Colonic mucosa (tissue), 4 donors: ENCODE measurements at places on chromosomes 4 and X. TPM values are rescaled to one million over a fixed set of nuclear protein-coding genes. Genes with fewer than 3 reads are reported as not detected.

The HSFX1 gene
- total RNA-seq, result 2.0 TPM

The CENPE gene
- total RNA-seq, result 23.2 TPM

The KLB gene
- total RNA-seq, result 0.40 TPM

The GPC4 gene
- total RNA-seq, result 20.9 TPM

The MTCP1 gene
- total RNA-seq, result 15.3 TPM

The OTOP1 gene
- not detected for total RNA-seq

The GABRB1 gene
- not detected for total RNA-seq

The MTHFD2L gene
- total RNA-seq, result 9.5 TPM

The SH2D1A gene
- 0.48 TPM for total RNA-seq

GRCh38 chr4:89595125-89595789, 241.7 kb downstream of the SNCA start:
- H3K27ac ChIP-seq, result no peak overlapping the region
- H3K4me3 ChIP-seq, result no peak overlapping the region
- H3K36me3 ChIP-seq, result no peaks in the 10 kb centered on the region
- no peak for DNase-seq

GRCh38 chrX:94932278-94932965, 1258.4 kb downstream of the FAM133A start:
- H3K4me3 ChIP-seq, result no peak overlapping the region
- no peaks in the 10 kb centered on the region for H3K36me3 ChIP-seq
- DNase-seq, result no peak
- no peaks in the 10 kb centered on the region for H3K4me1 ChIP-seq
- H3K27me3 ChIP-seq, result no peaks in the 10 kb centered on the region

DNA sequence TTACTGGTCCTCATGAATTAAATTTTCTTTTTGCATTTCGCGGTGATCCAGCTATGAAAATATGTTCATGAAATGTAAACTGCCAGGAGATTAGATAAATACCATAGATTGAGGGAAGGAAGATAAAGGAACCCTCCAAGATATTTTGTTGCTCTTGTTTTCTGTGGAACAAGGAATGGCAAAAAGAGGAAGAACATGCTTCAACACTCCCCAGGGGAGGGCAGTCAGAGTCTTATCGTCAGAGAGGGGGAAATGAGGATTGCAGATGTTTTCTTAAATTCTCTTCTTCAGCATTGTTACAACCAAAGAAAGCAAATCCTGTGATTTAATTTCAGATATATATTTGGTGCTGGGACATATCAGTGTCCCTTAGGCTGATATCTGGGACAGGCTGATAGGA, 9.5 kb upstream of the SFRP2 start:
- H3K27me3 ChIP-seq, result no peaks in the 10 kb centered on the region
- H3K36me3 ChIP-seq, result no peaks in the 10 kb centered on the region
- DNase-seq, result no peak
- H3K4me3 ChIP-seq, result no peak overlapping the region
- H3K4me1 ChIP-seq, result no peaks in the 10 kb centered on the region
- no peak overlapping the region for H3K27ac ChIP-seq

GRCh38 chr4:144645631-144646522, at the start of gene HHIP:
Gene HHIP, plus strand, starts transcription at chr4:144646156. Its CDS starts 520 bp downstream, at chr4:144646676.
- no peak within 1 kb of the TSS for H3K27ac ChIP-seq
- H3K4me1 ChIP-seq, result no peaks in the 10 kb centered on the region
- peak; percentile 27 for DNase-seq
- H3K36me3 ChIP-seq, result no peaks in the 10 kb centered on the region

GRCh38 chr4:57122959-57123358, 12.8 kb upstream of the IGFBP7 start:
- no peak overlapping the region for H3K4me3 ChIP-seq
- no peaks in the 10 kb centered on the region for H3K27me3 ChIP-seq
- H3K4me1 ChIP-seq, result no peaks in the 10 kb centered on the region
- DNase-seq, result no peak
- H3K27ac ChIP-seq, result no peak overlapping the region

GRCh38 chr4:31974490-31975002, 1254.4 kb downstream of the PCDH7 start:
- H3K36me3 ChIP-seq, result no peaks in the 10 kb centered on the region
- no peak for DNase-seq
- H3K27me3 ChIP-seq, result no peaks in the 10 kb centered on the region
- no peak overlapping the region for H3K27ac ChIP-seq
- no peaks in the 10 kb centered on the region for H3K4me1 ChIP-seq

GRCh38 chrX:11419102-11419501, 125.9 kb downstream of the AMELX start:
- H3K4me3 ChIP-seq, result no peak overlapping the region
- H3K27me3 ChIP-seq, result no peaks in the 10 kb centered on the region
- no peak overlapping the region for H3K27ac ChIP-seq

DNA sequence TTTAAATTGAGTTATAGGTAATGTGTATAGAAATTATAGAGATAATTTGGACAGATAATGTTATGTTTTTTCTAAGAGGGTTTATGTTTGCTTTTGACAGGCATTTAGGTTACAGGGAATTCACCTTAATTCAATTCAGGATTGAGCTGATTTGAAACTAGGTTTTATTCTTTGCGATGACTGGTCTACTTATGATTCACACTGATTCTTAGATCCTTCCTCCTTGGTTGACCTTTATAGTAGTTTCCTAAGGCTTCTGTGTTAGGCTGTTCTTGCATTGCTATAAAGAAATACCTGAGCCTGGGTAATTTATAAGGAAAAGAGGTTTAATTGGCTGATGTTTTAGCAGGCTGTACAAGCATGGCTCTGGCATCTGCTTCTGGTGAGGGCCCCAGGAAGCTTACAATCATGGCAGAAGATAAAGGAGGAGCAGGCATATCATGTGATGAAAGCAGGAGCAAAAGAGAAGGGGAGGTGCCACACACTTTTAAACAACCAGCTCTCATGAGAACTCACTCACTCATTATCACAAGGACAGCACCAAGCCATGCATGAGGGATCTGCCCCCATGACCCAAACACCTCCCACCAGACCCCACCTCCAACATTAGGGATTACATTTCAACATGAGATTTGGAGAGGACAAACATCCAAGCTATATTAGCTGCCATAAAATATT, 155.0 kb upstream of the SFRP2 start:
- H3K4me3 ChIP-seq, result no peak overlapping the region
- H3K36me3 ChIP-seq, result no peaks in the 10 kb centered on the region
- no peak for DNase-seq
- H3K27me3 ChIP-seq, result no peaks in the 10 kb centered on the region

GRCh38 chrX:133468051-133468450, 52.8 kb upstream of the GPC4 start:
- H3K4me3 ChIP-seq, result no peak overlapping the region
- no peak overlapping the region for H3K27ac ChIP-seq
- DNase-seq, result no peak
- H3K4me1 ChIP-seq, result no peaks in the 10 kb centered on the region
- no peaks in the 10 kb centered on the region for H3K36me3 ChIP-seq
- no peaks in the 10 kb centered on the region for H3K27me3 ChIP-seq

DNA sequence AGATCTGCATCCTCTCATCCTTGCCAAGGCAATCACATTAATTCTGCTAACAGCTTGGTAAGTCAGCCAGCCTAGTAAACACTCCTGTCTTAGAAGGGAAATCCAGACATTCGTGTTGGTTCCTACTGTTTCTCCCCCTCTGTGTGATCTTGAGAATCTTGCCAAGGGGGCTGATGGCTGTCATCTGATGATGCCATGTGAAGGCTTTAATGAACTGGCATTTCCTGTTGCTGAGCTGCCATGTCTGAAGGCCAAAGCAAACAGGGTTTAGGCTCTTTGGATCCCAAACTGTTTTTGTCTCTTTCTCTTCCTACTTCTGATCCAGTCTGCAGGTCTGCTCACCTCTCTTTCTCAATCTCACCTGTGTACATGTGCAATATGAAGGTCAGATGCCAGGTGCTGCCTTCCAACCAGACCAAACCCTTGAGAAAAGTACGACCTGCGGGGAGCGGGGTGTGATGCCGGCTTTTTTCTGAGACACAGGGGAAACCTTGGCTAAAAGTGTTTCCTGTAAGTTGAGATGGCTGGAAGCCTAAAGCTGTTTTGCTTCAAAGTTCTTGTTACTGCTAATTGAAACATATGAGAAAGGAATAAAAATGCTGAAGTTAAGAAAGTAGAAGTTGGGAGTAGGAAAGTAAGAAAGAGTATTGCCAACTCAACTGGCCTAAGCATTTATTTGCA, 532.9 kb downstream of the ANKRD50 start:
- no peaks in the 10 kb centered on the region for H3K4me1 ChIP-seq
- no peak overlapping the region for H3K27ac ChIP-seq

- DNase-seq, result no peak
- H3K4me1 ChIP-seq, result no peaks in the 10 kb centered on the region
- H3K4me3 ChIP-seq, result no peak overlapping the region
- no peaks in the 10 kb centered on the region for H3K27me3 ChIP-seq
- no peaks in the 10 kb centered on the region for H3K36me3 ChIP-seq
These were observed 683.6 kb upstream of the TENM3 start for GRCh38 chr4:181559637-181560036.

GRCh38 chr4:154491341-154492271, at the start of gene DCHS2:
Gene DCHS2, minus strand, starts transcription at chr4:154491799. Its CDS starts 444 bp downstream, at chr4:154491355.
- H3K27me3 ChIP-seq, result peaks cover 32% of the 10 kb centered on the region
- no peaks in the 10 kb centered on the region for H3K4me1 ChIP-seq
- H3K36me3 ChIP-seq, result no peaks in the 10 kb centered on the region
- no peak within 1 kb of the TSS for H3K27ac ChIP-seq

DNA sequence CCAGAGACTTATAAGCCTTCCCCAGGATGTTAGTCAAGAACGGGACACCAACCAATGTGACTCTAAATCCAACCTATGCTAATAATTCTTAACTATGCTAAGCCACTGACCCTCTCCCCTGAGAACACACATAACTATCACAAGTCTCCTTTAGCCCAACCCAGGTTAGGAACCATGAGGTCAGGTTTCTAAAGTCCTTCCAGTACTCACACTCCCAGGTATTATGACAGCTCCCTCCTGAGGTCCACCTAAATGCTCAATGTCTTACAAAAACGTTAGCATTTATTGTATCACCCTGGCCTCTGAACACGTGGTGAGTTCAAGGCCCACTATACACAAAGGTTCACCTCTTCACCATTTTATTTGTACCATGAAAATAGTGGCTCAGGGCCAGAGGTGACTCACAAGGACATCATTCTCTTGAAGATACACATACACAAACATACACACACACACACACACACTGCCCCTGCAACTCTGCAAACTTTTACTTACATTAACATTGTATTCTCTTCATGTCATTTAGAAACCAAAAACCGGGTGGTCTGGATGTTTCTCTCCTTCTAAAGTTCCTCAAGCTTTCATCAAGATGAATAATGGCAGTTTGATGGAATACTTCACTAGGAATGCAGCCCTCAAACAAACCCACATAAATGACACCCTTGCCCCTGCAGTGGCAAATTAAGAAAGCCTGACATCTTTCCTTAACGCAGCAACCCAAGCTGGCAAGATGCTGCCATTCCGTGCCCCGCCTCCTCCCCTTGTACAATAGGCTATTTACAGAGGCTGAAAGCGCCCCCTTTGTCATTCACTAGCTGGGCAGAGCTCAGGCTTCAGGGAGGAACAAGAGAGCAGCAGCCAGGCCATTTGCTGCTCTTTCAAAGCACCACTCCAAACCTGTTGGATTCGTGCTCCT, 17.7 kb downstream of the ACSL1 start:
- no peak overlapping the region for H3K27ac ChIP-seq
- no peaks in the 10 kb centered on the region for H3K36me3 ChIP-seq
- no peaks in the 10 kb centered on the region for H3K27me3 ChIP-seq
- H3K4me1 ChIP-seq, result peaks cover 13% of the 10 kb centered on the region
- H3K4me3 ChIP-seq, result no peak overlapping the region

DNA sequence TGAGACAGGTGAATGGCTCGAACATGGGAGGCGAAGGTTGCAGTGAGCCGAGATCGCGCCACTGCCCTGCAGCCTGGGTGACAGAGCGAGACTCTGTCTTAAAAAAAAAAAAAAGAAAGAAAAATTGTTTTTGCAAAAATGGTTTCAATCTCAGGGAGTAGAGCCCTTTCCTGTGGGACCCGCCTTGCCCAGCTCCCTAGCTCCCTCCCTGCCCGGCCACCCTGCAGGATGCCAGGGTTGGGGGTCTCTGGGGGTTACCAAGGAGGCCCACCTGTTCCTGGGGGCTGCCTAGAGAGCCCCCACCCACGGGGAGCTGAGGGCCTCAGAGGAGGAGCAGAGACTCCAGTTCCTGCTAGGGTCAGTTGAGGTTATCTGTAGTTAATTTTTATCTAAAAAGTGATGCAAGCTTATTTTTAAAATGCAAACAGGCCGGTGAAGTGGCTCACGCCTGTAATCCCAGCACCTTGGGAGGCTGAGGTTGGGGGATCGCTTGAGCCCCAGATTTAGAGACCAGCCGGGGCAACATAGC, 18.7 kb upstream of the PLCXD1 start:
- no peak overlapping the region for H3K4me3 ChIP-seq
- no peaks in the 10 kb centered on the region for H3K4me1 ChIP-seq
- no peaks in the 10 kb centered on the region for H3K27me3 ChIP-seq
- no peak overlapping the region for H3K27ac ChIP-seq

DNA sequence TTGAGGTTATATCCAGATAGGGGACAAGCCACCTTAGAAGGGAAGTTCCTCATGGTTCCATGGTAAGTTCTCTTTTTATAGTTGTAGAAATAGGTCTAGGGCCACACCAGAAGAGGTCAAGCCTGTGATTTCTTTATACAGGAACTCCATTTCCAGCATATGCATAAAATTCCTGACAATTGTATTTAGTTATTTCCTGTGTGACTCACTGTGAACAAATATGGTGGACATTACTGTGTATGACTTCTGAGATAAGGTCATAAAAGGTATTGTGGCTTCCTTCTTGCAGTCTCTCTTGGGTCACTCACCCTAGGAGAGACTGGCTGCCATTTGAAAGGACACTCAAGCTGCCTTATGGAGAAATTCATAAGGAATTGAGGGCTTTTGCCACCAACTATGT, 2.2 kb upstream of the C4orf36 start:
- no peak for DNase-seq
- no peaks in the 10 kb centered on the region for H3K27me3 ChIP-seq
- no peaks in the 10 kb centered on the region for H3K36me3 ChIP-seq

DNA sequence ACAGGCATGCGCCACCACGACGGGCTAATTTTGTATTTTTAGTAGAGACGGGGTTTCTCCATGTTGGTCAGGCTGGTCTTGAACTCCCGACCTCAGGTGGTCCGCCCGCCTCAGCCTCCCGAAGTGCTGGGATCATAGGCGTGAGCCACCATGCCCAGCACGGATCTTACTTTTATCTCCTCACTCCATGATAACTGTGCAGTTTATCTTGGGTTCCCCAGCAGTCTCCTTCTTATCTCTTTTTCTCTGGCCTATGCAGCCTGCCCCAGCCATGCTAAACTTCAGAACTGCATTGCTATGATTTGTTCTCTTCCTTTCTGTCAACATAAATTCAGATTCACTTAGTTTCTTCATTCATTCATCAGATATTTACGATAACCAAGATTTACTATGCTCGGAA, 22.4 kb downstream of the PAGE1 start:
- no peaks in the 10 kb centered on the region for H3K36me3 ChIP-seq
- no peak overlapping the region for H3K27ac ChIP-seq
- no peaks in the 10 kb centered on the region for H3K4me1 ChIP-seq
- no peak for DNase-seq
- H3K4me3 ChIP-seq, result no peak overlapping the region

GRCh38 chrX:103220511-103221323, 5.8 kb downstream of the BEX4 start:
- no peak overlapping the region for H3K27ac ChIP-seq
- DNase-seq, result no peak
- no peaks in the 10 kb centered on the region for H3K4me1 ChIP-seq
- no peaks in the 10 kb centered on the region for H3K27me3 ChIP-seq
